Sigmoid colon (tissue), 7 donors: ENCODE measurements at places on chromosomes 1 and 21. TPM values are rescaled to one million over a fixed set of nuclear protein-coding genes. Genes with fewer than 3 reads are reported as not detected.

DNA sequence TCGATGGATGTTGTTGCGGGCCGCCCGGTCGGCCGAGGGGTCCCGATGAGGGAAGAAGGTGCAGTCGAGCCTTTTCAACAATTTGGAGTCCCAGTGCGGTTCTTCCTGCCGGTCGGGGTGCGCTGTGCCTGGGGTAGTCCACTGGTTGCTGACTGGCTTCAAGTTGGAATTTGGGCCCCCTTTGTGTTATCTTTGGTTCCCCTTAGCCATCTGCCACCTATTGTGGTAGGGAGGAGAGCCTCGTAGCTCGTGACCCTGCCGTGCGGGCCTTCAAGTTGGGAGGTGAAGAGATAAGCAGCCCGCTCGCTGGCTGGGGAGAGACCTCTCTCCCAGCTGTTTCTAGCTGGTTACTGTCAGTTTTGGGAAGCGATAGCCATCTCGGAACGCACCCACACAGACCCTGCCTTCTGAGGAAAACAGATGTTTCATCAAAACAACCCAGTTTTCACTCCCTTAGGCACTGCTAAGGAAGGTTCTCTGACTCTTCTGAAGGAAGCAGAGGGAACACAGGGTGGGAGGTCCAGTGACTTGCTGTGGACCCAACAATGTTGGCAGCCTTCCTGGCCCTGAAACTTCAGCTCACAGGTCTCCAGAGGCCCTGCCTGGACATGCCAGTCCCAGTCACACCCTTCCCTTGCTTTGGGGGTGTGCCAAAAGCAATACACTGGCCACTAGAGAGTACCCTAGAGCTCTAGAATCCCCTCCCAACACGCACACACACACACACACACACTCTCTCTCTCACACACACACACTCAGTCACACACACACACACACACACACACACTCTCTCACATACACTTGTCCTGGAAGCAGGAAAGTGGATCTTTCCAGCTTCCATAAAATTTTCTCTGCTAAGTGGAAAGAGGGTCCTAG is 1.0 kb downstream of the BTG2 start:
- DNase-seq = peak; percentile 95

GRCh38 chr1:84967666-84968065 is 29.2 kb downstream of the MCOLN2 start:
- no peak for DNase-seq

- no peak for DNase-seq
These were observed 156.2 kb downstream of the DYRK1A start for GRCh38 chr21:37522641-37523295.

- peak; percentile 83 for DNase-seq
These were observed 137.1 kb upstream of the USP24 start for GRCh38 chr1:55352080-55352810.

DNA sequence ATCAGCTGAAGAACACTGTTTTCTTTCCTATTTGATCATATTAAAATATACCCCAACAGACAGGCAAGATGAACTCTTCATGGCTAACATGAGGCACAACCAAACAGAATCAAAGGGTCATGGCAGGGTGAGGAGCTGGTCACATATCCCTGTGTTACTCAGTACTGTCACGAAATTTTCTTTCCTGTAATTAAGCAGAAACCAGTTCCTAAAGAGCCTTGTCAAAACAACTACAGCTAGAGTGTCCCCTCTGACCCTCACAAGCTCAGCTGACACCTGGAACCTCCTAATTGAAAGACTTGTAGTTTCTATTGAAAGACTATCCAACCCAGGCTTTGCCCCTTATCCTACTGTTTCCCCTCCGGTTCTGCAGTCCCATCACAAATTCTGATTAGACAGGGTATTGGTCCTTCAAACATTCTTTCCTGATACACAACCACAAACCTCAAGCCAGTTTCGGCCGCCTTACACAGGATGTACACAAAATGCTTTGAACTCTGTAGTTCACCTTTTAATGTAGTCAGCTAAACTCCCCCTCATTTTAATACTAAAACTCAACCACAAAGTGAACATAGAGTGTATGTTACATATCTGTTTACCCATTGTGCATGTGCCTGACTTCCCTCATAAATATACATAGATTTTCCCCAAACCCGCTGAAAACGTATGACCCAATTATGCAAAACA is 651.9 kb downstream of the MRPL39 start:
- no peak for DNase-seq

The YOD1 gene
- 7.8 TPM for total RNA-seq

The EVA1C gene
- 36.0 TPM for total RNA-seq

The DISC1 gene
- total RNA-seq = 14.1 TPM

The GPR37L1 gene
- 0.28 TPM for total RNA-seq
